ENCODE measurements at places on chromosomes 7 and 10. TPM values are rescaled to one million over a fixed set of nuclear protein-coding genes. Genes with fewer than 3 reads are reported as not detected.

- DNase-seq = no peak
Observed at GRCh38 chr10:120749856-120750566, 101.2 kb upstream of the WDR11 start.

DNA sequence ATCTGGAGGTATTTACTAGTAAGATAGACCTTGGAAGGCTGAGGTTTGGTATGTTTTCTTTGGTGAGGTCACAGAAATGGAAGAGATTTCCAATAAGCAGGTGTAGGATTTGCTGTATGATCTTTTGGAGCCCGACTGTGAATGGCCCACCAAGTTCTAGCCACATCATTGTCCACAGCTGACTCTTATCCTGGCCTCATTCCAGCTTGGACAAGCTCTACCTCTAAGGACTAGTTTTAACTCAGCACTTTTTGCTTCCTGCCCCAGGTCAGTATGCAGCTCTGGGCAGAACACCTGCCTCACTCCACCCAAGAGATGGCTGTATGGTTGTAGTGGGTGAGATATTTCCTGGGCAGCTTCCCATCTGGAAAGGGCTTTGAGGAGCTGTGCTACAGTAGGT lies 6.1 kb upstream of the CPA4 start:
- no peak for DNase-seq

GRCh38 chr7:126780993-126781392 lies 471.7 kb downstream of the GRM8 start:
- DNase-seq = no peak

- no peak for DNase-seq
Observed at GRCh38 chr10:538895-539294, 150.6 kb downstream of the DIP2C start.

DNA sequence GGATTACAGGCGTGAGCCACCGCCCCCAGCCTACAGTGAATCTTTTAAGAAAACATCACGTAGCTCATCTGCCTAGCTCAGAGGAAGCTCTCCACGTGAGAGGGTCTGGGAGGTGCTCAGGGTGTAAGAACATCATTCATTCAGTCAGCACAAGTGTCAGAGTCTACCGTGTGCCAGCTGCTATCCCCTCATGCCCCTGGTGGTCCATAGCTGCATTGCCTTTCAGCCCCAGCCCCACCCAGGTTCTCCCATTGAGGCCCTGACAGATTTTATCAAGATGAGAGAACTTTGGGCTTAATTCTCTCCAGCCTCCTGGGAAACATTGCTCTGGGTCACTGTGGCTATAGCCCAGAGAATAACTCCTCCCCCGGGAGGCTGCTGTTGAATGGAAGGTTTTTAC lies 45.1 kb downstream of the ZNF503 start:
- no peak for DNase-seq

- peak; percentile 56 for DNase-seq
Observed at GRCh38 chr7:101792051-101792681, 25.3 kb upstream of the CUX1 start.

DNA sequence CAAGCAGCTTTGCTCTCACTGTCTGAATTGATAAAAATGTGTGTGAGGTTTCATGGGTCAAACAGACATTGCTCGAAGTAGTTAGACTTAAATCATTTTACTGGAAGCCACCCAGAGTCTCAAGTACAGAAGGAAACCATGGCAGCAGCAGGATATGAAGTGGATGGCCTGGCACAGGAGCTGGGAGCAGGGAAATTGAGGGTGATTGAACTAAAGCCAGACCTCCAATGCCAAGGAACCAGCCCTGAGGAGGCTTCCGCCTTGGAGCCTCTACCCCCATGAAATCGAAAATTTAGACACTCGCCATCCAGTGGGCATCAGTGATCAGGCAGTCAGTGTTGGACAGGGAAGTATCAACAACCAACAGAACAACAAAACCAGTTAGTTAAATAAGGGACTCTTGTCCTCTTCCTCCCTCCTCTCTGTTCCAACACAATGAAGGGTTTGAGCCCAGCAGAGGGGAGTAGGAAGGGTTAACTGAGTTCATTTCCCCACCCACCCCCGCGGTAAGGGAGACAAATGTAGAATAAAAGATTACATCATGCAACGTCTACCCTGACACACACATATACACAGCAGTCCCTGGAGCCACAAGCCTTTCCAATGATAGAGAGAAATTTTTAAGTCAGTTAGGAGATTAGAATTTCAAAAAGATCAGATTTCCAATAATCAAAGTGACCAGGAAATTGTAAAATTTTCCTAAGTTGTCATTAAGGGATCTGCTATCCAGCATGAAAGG lies 156.3 kb downstream of the SLC16A9 start:
- DNase-seq = no peak

- DNase-seq = no peak
Observed at GRCh38 chr7:112788778-112789343, 1.3 kb downstream of the TMEM168 start.

- DNase-seq = no peak
Observed at GRCh38 chr10:61887772-61888171, 13.7 kb upstream of the ARID5B start.

GRCh38 chr10:77834943-77835668 lies 91.4 kb downstream of the DLG5 start:
- DNase-seq = peak; percentile 49

DNA sequence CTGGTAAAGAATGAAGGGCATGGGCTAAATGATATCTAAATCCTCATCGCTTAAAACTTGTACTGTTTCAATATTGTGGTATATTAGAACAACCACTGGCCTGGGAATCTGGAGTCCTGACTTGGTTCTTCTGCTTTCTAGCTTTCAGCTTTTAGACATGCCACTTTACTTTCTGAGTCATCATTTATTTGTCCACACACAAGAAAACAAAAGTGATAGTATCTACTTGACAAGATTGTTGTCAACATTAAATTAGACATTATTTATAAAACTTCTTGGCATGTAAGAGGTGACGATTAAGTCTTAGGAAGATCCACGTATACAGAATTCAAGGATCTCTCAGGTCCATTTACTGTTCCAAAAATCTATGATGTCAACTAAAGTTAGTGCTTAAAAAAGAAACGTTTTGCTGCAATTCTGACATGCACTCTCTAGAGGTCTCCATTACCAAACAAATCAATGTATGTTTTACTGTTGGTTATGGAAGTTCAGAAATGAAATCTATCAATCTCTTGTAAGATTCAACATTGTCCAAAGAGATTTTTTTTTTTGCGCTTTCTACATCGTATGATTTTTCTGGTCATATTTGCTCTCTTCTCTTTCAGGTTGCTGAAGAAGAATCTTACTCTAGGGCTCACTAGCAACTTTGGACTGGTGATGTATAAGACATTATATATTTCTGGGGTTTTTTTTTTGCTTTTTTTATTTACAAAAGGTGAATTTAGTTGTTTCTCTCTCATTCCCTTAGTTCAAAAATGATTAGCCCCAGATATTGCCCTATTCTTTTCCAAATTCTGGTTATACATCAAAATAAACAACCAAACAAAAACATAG lies 53.6 kb upstream of the DYNC1I1 start:
- DNase-seq = no peak

DNA sequence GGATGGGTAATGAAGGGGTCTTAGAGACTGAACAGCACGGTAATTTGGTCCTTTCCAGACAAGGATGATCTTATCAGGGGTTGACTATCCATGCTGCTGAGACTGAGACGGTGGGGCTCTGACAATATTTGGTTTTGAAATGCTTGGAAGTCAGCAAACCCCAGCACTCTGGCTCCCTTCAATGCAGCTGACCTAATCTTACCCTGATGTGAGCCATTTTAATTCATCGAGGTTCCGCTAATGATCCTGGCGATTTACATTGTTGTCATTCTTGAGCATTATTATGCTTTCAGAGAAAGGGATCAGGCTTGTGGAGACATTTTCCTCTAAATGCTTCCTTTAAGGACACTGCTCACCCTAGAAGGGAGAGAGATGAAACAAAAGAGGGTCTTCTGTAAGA lies 114.6 kb upstream of the BMPER start:
- DNase-seq = no peak

GRCh38 chr7:68206946-68207485 lies 1210.4 kb downstream of the TYW1 start:
- no peak for DNase-seq

- DNase-seq = peak; percentile 94
Observed at GRCh38 chr10:6144406-6145165, 55.8 kb downstream of the RBM17 start.

- DNase-seq = no peak
Observed at GRCh38 chr7:140033036-140033435, 29.7 kb downstream of the PARP12 start.

DNA sequence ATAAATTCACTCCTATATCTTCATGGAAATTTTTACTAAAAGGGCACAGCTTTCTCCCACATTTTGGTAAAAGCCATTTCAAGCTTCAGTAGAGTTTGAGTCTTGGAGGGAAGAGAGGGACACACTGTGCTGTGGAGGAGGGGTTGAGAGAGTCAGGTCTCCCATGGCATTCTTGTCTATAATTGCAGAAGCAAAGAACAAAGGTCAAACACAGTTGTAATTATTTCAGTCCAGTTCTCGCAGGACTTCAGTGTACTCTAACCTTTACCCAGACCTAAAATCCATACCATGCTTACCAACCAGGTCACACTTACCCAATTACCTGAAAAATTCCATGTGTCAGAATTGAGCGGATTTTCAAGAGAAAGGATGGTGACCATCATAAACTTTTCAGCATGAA lies 298.4 kb downstream of the XPNPEP1 start:
- DNase-seq = no peak

GRCh38 chr7:143329471-143330170 lies 13.7 kb downstream of the CLCN1 start:
- no peak for DNase-seq

DNA sequence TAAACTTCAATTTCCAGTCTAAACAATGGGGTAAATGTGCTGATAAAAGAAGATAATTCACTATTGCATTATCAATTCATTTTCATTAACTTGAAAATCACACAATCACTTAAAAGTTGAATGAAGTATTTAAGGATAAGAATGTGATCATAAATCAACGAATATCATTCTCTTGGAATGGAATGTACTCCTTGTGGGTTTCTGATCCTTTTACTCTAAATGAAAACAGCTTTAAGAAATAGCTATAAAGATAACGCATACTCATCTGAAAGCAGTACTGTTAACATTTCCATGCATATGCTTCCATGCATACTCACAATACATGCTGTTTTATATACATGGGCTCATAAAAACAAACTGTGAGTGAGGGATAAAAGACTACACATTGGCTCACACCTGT lies 108.8 kb downstream of the ATE1 start:
- DNase-seq = no peak

- no peak for DNase-seq
Observed at GRCh38 chr7:151246102-151246850, 2.2 kb downstream of the SMARCD3 start.

Gene NME8
- not detected for polyA plus RNA-seq

Gene SPDYE2
- polyA plus RNA-seq = 0.05 TPM

Gene LIPJ
- 0.03 TPM for polyA plus RNA-seq

Gene NOS3
- polyA plus RNA-seq = 5.0 TPM

Gene PDE6C
- polyA plus RNA-seq = not detected

Gene TAS2R3
- not detected for polyA plus RNA-seq

Gene ELOVL3
- polyA plus RNA-seq = 0.26 TPM

Gene LEP
- polyA plus RNA-seq = 0.12 TPM

Data from psoas muscle (tissue), 8 donors.